ENCODE measurements at places on chromosomes 1 and 21.

- DNase-seq: no peak
Measured at GRCh38 chr1:56983484-56983883, 17.7 kb upstream of the C8B start.

DNA sequence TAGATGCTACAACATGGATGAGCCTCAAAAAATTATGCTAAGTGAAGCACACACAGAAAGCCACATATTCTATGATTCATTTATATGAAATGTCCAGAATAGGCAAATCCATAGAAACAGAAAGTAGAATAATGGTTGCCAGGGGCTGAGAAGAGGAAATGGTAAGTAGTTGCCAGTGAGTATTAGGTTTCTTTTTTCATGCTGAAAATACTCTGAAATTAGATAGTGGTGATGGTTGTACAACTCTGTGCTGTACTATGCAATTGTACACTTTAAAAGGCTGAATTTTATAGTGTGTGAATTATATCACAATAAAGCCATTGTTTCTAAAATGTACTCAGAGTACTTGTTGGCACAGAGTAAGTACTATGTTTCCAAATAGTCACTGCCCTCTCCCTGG lies 15.5 kb upstream of the GFI1 start:
- no peak for DNase-seq

- DNase-seq: no peak
Measured at GRCh38 chr1:154236855-154237254, 16.1 kb downstream of the UBAP2L start.

GRCh38 chr1:119288751-119289150 lies 79.8 kb upstream of the HAO2 start:
- no peak for DNase-seq

DNA sequence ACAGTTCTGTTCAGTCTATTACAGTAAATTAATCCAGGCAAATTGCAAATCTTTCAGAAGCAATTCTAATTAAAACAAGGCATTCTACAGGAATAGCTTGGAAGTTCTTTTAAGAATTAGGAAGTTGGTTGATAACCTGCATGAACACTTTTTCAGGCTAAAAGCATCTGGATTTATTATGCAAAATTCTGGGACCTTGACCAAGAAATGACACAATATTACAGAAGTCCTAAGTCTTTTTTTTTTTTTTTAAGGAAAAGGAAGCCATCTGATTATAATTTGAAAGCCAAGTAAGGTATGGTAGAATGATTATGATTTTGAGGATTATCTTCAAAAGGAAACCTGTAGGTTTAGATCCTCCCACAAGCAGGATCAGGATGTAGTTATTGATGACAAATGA lies 74.7 kb upstream of the KCNK2 start:
- DNase-seq: no peak

GRCh38 chr1:31843506-31843905 lies 27.7 kb upstream of the SPOCD1 start:
- no peak for DNase-seq

GRCh38 chr21:39098696-39099200 lies 84.5 kb downstream of the PSMG1 start:
- DNase-seq: no peak

GRCh38 chr1:66468722-66469121 lies 65.2 kb upstream of the SGIP1 start:
- DNase-seq: no peak

DNA sequence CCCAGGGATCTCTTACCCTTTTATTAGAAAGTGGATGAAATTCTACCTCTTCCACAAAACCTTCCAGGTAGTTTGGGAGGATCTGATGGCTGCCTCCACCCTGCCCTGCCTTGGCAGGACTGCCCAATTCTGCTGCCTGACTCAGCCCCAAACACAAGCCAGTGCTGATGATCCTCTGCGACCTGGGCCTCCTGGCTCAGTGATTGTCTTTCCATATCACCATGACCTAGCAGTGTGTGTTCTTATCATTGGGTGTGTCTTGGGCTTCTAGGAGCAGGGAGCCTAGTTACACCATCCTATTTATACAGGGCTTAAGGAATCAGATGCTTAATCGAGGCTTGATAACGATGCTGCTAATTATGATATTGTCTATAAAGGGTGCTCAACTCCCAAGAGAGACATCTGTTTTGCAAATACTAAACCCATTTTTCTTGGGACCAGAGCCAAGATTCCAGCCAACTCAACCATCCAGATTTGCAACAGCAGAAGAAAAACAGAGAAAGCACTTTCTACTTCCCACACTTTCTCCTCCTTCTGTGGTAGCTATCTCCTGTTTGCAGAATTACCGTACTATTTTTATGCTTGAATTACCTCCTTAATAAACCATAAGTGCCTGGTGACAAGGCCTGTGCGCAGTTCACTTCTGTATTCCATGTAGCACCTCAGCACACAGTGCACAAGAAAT lies 36.5 kb upstream of the KIF21B start:
- DNase-seq: no peak

GRCh38 chr1:151510957-151511635 lies at the start of gene CGN:
TSS of gene CGN (plus strand) at chr1:151511387. CDS start at chr1:151518520, 7,133 bp downstream.
- DNase-seq: peak; percentile 82
